ENCODE measurements at places on chromosomes 3 and 15. TPM values are rescaled to one million over a fixed set of nuclear protein-coding genes. Genes with fewer than 3 reads are reported as not detected.

GOLGA6L10 gene
- total RNA-seq, result not detected

SATB1 gene
- total RNA-seq, result 5.8 TPM

GHRL gene
- not detected for total RNA-seq

P2RY14 gene
- not detected for total RNA-seq

MKRN3 gene
- total RNA-seq, result 9.6 TPM

TMCO5A gene
- total RNA-seq, result not detected

FGF7 gene
- total RNA-seq, result 3.6 TPM

UBA7 gene
- total RNA-seq, result 10.4 TPM

THSD4 gene
- total RNA-seq, result 1.2 TPM

GRAMD1C gene
- 0.23 TPM for total RNA-seq

APOD gene
- total RNA-seq, result 0.12 TPM

LIPC gene
- total RNA-seq, result 0.43 TPM

LRRN1 gene
- 1.6 TPM for total RNA-seq

POLQ gene
- 5.4 TPM for total RNA-seq

KLHL40 gene
- total RNA-seq, result not detected

ZNF619 gene
- total RNA-seq, result 3.1 TPM
